ENCODE measurements at places on chromosomes 2 and 18.
A peak's percentile ranks its signal among the peaks of the same experiment; 100 is the strongest.

DNA sequence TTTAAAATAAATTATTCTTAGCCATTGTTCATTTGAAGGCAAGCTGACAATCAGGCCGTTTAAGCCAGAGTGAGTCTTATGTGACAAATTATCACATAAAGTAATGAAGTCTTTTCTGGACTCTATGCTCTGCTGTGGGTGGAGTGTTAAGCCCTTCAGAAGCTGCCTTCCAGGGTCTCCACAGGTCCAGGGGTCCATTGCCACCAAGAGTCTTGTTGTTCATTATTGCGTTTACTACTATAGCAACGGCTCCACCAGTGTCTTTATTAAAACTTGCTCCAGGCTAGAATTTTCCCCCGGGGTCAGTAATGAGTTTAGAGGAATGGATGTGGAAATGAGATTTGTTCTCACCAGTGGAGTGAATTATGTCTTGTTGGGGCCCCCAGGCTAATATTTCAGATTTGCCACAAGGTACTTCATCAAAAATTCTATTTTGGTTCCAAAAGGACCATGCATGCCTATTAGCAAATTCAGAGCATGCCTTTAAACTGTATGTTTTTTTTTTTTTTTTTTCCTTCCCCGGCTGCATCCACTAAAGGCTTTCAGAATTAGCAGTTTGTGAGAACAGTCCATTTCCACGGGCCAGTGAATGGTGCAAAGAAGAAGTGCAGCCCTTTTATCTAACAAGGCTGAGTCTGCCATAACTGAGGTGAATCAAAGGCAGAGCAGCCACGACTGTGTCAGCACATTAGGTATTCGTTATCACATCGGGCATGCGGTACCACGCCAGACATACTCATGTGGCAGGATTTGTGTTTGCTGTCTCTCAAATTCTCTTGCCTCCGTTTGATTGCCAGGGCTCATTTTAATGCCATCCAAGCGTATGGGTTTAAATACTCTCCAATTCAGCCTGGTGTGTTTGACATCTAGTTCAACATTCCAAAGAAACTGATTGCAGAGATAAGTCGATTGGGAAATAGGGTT, 26.2 kb upstream of the LRRTM1 start:
- no peak for DNase-seq

DNA sequence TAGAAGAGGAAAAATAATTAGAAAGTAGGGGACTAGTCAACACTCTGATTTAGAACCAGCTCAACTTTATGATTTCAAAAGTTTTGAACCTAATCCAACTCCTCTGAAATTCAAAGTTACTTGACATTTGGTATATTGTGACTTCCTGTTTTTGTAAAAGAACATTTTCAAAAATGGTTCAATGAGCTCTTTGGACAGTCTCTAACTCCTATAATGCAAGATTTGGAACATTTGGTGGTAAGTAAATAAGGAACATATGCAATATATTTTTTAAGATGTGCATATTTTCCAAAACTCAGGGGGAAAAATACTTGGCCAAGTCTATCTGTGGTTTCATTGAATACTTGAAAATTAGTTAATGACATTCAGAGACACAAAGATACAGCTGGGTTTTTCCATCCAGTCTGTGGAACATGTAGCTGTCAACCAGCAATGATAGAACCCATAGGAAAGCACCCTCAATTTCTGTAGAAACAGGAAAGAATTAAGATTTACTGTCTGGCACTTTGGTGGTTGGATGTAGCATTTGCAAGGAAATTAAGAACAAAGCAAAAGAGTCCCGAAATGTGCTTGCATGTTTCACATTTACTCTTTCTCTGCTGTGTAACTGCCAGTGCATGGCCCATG, 17.0 kb upstream of the ANKRD44 start:
- no peak for DNase-seq

- no peak for DNase-seq
These were observed 63.0 kb upstream of the HAAO start for GRCh38 chr2:42855221-42855970.

GRCh38 chr18:2967820-2968219, 45.1 kb downstream of the LPIN2 start:
- no peak for DNase-seq

GRCh38 chr2:819121-819520, 131.5 kb upstream of the SNTG2 start:
- DNase-seq, result no peak

DNA sequence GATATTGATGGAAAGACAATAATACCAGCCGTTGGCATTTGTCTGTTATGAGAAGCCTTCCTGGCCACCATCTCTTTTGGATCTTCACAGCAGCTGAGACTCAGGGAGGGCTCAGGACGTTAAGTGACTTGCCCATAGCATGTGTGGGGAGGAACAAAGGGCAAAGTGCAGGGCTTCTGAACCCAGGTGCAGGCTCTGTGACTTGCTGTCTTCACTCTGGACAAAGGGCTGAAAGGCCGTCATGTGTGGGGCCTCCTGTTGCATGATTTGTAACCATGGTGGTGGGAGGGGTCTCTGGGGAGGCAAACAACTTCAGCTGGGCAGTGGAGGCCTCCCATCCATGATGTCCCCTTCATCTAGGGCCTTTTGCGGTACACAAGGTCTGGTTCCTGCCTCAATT, 65.5 kb upstream of the SIX2 start:
- DNase-seq, result no peak

DNA sequence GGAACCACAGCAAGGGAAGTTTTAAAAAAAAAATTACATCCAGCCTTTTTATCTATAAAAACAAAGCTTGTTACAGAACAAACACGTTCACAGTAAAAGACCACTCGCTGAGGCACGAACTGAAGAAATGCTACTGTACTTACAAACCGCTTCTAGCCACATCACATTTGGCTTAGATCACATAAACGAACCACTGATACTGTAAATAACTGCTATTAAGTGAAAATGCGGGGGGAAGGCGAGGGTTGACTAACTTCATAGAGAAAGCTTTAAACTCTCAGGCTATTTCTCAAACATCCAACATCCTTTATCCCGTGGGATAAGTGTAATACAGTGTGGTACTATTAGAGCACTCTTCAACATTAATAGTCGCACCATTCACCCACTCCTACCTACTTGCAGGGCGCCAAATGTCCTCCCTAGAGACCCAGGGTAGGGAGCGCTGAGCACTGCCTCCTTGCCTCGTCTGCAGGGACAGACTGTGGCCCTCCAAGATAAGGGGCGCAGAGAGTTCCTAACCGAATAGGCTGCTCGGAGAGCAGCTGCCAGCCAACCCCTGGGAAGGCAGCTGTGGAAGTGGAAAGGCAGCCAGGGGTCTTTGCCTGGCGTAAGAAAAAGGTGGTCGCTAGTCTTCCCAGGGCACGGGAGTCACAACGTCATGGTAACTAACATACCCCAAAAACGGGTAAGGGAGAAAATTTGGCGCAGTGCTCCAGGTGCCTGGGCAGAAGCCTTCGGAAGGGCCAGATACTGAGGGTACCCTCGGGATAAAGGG, 854 bp downstream of the GPR155 start:
- DNase-seq, result peak; percentile 49

DNA sequence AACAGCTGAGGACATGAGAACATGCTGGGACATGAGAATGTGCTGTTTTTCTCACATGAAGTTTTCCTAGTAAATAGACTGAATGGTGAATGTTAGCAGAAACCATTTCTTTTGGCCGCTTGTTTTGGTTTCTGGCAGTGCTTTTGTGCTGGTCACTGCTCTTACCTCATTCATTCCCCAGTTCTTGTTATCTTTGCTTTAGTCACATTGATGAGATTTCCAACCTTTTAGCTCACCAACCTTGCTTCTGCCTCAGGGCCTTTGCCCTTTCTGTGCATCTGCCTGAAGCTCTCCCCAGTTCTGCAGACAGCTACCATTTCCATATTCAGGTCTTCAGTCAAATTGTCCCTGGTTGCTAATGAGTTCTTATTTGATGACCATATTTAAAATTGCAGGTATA, 91.6 kb downstream of the PTPRM start:
- no peak for DNase-seq

All from left hindlimb (tissue), 1 donor.